ENCODE measurements at places on chromosomes 3 and 15. TPM values are rescaled to one million over a fixed set of nuclear protein-coding genes. Genes with fewer than 3 reads are reported as not detected.

Gene FETUB
- total RNA-seq: not detected

Gene B3GNT5
- total RNA-seq: 7.3 TPM

DNA sequence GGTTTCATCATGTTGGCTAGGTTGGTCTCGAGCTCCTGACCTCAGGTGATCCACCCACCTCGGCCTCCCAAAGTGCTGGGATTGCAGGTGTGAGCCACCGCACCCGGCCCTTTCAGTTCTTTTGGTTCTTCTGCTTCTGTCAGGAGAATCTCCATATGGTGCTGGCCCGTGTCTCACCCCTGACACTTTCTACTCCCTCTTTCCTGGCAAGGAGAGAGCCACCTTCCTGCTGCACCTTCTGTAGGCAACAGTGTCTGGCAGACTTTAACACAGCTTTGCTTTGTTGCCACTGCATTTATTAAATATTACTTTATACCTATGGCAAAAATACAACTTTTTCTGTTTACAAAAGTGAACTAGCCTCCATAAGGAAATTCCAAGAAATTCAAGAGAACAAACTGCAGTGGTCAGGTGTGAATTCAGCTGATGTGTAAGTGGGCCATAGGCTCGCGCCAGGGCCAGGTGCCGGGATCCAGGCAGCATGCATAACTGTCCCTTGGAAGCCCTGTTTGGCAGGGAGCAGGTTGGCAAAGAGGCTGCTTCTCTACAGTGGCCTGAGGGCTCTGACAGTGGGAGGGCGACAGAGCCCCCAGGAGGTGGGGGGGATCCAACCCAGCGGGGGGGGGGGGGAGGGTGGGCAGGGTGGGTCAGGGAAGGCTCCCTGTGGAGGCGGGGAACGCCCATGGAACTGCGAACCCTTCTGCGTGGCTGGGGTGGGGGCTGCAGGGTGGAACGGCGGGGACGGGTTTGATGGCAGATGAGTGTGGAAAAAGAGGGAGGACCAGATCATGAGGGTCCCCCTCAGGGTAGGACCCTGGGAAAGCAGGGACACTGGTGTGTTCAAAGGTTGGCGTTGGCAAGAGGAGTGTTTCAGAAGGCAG, 21.1 kb downstream of the CTSH start:
- DNase-seq: no peak

GRCh38 chr3:56683122-56683817, at the start of gene TASOR:
Gene TASOR, minus strand, starts transcription at chr3:56683265. Its CDS starts 259 bp downstream, at chr3:56683006.
- DNase-seq: peak; percentile 77

DNA sequence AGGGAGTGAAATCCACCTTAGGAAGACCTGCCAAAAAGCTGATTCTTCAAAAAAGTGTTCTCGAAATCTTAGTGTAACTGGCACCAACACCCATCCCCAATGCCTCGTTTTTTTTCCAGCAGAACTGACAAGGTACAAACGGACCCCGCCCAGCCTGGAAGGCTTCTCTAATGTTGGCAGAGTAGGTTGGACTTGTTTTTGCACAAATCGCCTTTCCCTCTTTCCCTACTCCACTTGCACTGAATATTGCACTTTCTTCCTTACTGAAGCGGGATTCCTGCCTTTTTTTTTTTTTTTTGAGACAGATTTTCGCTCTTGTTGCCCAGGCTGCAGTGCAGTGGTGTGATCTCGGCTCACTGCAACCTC, 544 bp upstream of the TIMMDC1 start:
- no peak for DNase-seq

- no peak for DNase-seq
These were observed 1037.9 kb downstream of the ROBO1 start for GRCh38 chr3:78729946-78730345.

GRCh38 chr15:91942720-91943394, 89.3 kb downstream of the SLCO3A1 start:
- no peak for DNase-seq

- DNase-seq: no peak
These were observed 5.2 kb downstream of the NR1D2 start for GRCh38 chr3:23950293-23950692.
